ENCODE measurements at places on chromosomes 3 and 15.

DNA sequence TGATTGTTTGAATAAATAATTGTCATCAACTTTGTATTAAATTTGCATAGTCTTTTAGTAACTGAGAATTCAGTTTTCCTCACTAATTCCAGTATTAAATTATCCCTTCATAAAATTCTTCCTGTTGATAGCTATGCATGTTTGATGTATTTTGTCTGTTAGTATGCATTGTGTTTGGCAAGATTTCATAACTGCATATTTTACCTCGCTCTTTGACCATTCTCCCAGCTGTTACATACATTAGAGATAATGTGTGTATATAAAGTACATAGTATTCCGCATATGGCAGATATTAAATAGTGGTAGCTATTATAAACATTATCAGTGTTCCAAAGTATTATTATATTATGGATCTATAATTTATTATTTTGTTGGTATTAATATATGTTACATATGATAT lies 10.6 kb upstream of the NFKBIZ start:
- no peak for DNase-seq

GRCh38 chr15:79089331-79089889 lies 1.2 kb downstream of the RASGRF1 start:
- DNase-seq, result no peak

DNA sequence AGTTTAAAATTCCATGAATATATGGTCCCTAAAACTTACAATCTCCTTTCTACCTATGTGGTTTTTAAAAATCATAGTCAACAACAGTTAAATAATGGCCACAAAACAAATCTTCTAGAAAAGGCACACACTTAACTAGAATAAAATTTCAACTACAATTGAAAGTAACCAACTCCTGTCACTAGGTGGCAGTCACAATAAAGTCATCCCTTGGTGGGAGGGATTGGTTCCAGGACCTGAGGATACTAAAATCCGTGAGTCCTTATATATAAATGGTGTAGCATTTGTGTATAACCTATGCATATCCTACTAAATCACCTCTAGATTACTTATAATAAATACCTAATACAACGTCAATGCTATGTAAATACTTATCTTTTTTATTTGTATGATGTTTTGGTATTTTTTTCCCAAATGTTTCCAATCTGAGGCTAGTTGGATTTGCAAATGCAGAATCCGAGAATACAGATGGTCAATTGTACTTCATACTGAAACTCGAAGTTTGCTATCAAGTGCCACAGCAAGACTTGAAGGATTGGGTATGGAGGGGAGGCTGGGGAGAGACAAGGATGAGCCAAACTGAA lies 172.6 kb downstream of the FMN1 start:
- no peak for DNase-seq

GRCh38 chr3:31929826-31930502 lies 51.1 kb downstream of the OSBPL10 start:
- no peak for DNase-seq

GRCh38 chr3:58989163-58989562 lies 60.7 kb downstream of the CFAP20DC start:
- no peak for DNase-seq

DNA sequence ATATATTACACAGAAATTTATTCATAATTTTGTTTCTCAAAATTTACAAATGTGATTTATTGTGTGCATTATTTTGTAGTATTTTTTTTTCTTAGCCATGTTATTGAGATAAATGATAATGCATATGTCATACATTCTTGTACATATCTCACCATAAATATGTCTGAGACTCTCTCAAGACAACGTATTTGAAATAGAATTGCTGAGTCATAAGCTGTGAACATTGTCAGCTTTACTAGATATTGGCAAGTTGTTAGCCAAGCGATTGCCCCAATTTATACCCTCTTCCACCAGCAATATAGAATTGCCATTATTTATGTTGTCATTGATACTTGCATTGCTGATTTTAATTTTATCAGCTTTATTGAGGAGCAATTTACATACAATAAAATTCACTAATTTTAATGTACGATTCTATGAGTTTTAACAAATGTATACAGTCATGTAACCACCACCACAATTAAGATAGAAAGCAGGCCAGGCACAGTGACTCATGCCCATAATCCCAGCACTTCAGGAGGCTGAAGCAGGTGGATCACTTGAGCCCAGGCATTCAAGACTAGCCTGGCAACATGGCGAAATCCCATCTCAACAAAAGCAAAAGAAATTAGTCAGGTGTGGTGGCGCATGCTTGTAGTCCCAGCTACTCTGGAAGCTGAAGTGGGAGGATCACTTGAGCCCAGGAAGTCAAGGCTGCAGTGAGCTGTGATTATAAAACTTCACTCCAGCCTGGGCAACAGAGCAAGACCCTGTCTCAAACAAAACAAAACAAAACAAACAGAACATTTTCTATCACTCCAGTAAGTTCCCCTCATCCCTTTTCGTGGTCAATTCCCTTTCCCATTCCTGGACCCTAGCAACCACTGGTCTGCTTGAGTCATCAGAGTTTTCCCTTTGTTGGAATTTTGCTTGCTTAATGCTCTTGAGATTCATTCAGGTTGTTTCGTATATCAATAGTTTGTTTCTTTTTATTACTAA lies 373.1 kb downstream of the MFSD1 start:
- no peak for DNase-seq

DNA sequence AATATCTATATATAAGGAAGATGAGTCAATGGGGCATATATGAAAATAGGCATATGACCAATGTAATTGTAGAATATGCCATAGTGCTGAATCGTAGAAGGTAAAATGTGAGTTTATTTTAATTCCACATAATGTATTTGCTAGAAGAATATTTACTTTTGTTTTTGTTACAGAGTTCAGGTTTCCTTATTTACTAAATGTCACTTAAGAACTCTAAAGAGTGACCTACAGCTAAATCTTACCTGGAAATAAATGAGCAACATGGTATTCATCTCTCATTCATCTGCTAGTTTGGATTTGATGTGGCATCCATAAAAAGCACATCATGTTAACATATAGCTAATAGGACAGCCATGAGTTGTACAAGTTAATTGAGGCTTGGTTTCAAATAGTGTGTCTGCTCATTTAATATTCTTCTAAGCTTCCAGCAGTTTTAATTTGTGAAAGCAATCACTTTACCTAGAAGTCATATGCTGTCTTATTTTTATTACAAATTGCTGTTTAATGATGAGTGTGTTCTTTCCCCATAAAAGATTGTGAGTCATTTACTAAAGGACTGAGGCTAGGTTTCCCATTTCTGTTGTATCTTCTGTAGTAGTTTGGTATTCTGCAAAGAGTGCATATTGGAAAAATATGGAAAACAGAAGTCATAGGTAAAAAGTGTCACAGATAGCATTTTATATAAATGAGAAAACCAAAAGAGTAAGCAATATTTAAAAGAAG lies 222.1 kb upstream of the POU1F1 start:
- no peak for DNase-seq

- no peak for DNase-seq
Measured at GRCh38 chr3:63478990-63479660, 173.3 kb upstream of the SNTN start.

DNA sequence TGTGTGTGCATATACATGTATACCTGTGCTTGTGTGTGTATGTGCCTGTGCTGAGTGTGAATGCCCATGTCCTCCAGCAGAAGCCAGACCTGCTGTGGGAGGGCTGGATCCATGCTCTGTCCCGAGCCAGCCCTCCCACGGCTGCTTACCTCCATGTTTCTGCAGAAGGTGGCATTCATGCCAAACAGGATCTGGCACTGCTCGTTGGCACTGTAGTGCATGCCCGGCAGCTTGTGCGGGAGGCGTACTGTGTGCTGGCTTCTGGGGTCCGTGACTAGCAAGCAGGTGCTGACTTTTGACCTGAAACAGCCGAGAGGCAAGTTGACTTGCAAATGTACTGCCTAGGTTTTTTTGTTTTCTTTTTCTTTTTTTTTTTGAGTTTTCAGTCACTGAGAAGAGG lies 189.3 kb downstream of the ADAMTS17 start:
- DNase-seq, result no peak

DNA sequence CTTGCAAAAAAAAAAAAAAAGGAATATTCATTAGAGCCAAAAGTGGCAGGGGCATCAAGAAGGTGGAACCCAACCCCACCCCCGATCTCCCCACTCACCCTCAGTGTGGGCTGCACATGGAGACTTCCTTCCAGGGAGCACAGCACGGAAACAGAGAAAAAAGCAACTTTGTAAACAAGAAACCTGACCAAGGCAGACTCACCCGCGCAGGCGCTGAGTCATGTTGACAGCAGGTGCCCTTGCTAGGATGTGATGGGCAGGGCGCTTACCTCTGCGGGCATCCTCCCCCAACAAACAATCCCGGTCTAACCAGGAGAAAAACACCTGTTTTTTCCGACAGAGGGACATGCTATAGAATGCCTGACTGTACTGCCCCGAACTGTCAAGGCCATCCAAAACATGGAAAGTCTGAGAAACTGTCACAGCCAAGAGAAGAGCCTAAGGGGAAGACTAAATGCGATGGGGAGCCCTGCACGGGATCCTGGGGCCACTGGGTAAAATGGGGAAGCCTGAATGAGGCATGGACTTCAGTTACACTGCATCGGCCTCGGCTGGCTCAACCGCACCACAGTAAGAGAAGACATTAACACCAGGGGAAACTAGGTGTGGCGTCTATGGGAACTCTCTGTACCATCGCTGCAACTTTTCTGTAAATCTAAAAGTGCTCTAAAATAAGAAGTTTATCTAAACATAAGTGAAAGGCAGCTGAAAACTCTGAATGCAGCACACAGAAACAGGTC lies 66.7 kb upstream of the GATA2 start:
- DNase-seq, result no peak
